Effector CD8-positive, alpha-beta T cell (primary cell): ENCODE measurements at places on chromosomes 3 and 15.

GRCh38 chr3:167318306-167318705 is 61.8 kb downstream of the ZBBX start:
- no peak for DNase-seq

DNA sequence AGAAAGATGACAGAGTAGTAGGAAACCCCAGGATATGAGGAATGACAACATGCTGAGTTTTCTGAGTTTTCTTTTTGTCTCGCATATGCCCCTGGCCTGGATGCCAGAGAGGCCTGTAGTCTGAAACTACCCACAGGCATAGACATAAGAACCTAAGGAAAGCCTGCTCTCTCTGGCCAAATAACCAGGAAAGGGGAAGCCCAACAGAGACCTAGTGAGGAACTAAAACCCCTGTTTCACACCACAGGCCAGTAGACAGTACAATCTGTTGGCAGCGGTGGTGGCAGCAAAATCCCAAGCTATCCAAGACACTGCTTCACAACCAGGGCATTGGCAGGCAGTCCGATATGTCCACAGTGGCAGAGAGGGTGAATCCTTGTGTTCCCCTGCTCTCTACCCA is 55.0 kb upstream of the DCP1A start:
- DNase-seq = no peak

DNA sequence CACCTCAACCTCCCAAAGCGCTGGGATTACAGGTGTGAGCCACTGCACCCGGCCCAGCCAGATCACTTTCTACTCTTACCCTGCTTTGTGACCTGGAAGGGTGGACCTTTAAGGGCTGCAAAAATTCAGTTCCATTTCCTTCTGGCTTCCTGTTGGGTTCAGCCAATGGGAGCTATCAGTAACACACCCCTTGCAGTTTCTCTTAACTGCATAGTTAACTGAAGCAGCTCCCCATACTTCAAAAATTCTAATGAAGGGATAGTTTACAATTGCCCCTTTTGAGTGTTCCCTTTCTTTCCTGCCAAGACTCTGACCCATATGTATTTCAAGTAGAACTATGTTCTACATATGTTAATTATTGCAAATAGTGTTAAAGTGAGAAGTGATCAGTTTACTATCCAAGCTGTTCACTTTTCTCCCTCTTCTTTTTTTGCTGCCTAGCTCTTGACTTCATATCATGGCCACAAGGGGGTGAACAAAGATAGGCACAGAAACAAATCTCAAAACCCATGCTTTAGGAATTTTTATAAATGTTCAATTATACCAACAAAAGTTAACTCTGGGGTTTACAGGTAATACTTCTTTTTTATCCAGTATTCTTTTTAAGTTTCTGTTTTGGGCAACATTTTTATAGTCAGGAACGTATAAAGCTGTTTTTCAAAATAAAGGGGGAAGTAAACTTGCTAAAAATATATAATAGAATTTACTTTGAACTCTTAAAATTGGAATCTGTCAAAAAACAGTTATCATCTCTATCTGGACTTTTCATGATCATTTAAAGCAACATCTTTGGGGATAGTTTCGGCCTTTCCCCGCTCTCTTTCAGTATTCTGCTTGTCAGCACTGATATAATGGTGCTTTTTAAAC is 8.1 kb downstream of the PGBD4 start:
- DNase-seq = no peak

- no peak for DNase-seq
Measured at GRCh38 chr3:33833408-33834095, 35.1 kb downstream of the PDCD6IP start.

DNA sequence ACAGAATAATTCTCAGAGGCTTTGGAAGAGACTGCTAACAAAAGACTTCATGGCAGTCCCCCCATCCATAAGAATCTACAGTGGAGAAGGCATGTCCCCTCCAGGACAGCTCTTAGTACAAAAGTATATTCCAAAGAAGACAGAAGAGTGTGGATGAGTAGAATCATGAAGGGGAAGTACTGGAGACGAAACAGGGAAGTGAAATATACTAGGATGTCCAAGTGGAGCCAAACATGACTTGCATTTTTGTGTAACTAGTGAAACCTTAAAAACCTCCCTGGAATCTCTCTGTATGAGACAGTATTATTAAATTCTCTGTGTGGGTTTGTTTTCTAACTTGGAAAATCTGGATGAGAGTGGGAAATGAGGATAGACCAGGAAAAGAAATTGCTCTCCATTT is 312.4 kb downstream of the RSL24D1 start:
- DNase-seq = no peak

DNA sequence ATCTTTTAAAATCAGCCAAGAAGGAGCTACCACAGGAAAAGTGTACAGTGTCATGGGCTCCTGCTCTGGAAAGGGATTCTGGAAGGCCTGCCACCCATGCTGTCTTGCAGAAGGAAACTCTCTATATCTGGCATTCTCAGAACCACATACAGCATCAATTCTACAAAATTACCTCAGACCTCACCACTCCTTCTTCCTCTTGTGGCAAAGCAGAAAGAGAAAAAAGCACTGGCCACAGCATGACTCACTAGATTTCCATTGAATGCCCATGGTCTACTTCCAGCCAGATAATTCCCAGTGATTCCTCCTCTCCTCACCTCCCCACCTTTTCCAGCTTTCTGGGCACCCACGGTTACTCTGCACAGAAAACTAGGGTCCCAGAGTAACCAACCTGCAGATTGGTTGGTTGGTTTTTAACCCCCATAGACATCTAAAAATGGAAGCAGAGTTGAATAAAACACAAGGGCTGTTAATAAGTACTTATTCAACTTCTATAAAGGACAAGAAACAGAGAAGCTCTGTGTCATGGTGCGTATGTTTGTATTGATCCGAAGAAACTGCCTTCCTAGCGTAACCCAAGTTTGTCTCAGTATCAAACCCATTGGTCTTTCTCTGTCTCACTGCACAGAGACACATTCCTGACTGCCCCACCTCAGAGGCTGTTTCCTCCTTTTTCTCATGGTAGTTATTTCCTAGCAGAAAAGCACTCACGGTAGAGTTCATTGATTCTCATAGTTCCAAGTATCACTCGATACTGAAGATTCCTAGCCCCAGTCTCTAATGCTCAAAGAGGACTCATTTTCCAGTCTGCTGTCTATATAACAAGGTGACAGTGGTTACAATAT is 67.7 kb downstream of the LDHAL6B start:
- no peak for DNase-seq

DNA sequence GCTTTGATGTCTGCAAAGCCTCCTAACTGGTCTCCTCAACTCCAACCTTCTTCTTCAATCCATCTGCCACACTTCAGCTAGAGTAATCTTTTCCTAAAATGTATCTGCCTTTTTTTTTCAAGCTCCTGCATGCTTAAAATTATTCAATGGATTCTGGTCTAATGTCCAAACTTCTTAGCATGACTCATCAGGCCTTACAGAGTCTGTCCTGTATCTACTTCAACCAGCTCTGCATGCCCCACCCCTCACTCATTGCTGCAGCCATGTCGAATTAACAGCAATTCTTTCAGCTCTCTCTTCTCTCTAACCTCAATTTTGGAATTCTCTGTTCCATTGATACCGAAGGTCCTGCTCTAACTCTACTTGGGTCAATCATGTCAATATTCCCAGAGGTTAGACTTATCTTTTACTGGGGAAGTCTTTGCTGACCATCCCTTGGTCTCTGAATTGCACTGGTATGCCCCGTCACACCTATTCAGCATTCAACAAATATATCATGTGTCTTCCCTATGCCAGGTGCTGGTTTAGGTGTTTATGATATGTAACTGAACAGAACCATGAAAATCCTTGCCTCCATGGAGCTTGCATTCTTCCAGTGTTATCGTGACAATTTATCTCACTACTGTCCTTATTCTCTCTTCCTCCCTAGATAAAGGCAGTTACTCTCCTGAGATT is 88.5 kb upstream of the NANOGP8 start:
- DNase-seq = no peak

DNA sequence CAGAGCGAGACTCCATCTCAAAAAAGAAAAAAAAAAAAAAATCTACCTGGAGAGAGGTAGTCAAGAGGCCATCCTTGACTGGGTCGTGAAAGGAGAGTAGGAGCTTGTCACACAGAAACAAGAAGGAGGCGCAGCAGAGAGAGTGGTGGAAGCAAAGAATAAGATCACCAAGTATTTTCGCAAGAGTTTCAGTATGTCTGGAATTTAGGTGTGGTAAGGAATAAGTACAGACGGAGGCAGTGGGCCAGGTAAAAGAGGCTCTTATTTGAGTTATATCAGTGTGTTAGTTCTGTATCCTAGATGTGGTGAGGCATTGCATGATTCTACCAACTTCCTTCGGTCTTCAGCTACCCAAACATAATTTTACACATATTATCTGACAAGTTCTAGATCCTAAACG is 14.6 kb upstream of the ATP10A start:
- DNase-seq = no peak

GRCh38 chr15:91622711-91623342 is 230.7 kb upstream of the SLCO3A1 start:
- DNase-seq = no peak

GRCh38 chr3:95655363-95655986 is 1158.9 kb upstream of the EPHA6 start:
- no peak for DNase-seq

GRCh38 chr3:81545572-81545971 is 215.9 kb downstream of the GBE1 start:
- DNase-seq = no peak

DNA sequence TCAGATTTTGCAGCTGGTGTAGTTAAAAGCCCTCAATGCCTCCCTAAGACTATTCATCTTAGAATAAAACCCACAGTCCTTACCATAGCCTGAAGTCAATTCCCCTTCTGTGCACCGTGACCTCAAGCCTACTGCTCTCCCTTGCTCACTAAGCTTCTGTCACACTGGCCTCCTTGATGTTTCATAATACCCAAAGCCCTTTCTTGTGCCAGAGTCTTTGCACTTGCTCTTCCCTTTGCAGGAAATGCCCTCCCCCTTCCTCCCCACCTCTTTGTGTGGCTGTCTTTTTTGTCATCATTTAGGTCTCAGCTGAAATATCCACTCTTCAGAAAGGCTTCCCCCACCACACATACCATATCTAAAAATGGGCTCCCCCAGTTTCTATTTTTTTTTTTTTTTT is 4.2 kb upstream of the PLEKHO2 start:
- no peak for DNase-seq

GRCh38 chr3:119781330-119782198 is at the start of gene NR1I2:
Gene NR1I2 (plus strand): TSS chr3:119782101.
- no peak for DNase-seq

- no peak for DNase-seq
Measured at GRCh38 chr3:122081543-122082247, 26.5 kb downstream of the CD86 start.

DNA sequence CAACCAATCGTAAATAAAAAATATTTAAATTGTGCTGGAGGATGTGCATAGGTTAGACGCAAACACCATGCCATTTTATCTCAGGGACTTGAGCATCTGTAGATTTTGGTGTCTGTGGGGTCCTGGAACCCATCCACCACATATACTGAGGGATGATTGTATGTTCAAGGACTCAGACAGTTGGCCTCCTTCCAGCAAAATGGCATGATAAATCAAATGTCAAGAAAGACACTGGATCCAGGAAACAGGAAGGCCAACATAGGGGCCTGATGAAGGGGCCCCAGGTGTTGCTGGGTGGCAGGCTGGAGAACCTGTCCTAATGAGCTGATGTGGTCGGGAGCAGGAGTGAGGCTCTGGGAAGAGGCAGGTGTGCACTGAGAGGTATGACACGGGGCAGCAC is 289.5 kb downstream of the GABRG3 start:
- DNase-seq = no peak

DNA sequence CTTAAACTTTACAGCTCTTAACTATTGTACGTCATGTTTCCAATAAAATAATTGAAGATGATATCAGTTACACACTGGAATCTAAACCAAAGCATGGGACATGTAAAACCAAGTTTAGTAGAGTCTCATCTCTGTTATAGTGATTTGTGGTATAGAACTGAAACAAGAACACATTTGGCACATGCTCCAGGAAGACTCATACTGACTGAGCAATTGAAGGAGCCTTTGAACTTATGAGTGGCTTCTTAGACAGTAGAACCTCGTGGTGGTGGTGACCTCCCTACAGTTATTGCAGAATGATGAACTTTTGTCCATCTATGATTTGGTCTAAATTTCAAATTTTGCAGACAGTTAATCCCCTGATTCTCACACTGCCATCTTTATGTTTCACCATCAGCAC is 729.7 kb downstream of the ROBO1 start:
- DNase-seq = no peak

DNA sequence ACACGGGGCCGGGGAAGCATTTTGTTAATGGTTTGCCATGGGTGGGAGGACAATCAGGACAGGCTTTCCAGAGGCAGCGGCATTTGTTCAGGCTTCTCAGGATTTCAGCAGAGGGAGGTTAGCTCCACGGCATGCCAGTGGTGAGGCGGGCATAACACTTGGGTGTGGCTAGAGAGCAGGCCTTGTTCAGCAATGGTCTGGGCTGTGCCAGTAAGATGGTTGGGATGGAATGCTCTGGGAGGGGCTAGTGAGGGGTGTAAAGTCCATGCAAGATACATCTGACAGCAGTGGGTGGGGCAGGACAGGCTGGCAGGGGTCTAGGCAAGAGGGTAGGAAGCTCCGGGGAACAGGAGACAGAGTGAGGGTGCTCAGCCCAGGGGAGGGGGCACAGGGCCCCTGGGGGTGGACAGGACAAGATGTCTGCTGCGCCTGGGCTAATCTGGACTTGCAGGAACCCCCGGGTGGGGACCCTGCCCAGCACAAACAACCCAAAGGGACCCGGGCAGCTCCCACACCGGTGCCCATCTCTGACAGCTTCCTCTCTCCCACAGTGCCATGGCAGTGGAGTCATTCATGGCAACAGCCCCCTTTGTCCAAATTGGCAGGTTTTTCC is 8.4 kb downstream of the TMEM43 start:
- no peak for DNase-seq

- no peak for DNase-seq
Measured at GRCh38 chr15:68583936-68584755, 5.4 kb downstream of the CORO2B start.

DNA sequence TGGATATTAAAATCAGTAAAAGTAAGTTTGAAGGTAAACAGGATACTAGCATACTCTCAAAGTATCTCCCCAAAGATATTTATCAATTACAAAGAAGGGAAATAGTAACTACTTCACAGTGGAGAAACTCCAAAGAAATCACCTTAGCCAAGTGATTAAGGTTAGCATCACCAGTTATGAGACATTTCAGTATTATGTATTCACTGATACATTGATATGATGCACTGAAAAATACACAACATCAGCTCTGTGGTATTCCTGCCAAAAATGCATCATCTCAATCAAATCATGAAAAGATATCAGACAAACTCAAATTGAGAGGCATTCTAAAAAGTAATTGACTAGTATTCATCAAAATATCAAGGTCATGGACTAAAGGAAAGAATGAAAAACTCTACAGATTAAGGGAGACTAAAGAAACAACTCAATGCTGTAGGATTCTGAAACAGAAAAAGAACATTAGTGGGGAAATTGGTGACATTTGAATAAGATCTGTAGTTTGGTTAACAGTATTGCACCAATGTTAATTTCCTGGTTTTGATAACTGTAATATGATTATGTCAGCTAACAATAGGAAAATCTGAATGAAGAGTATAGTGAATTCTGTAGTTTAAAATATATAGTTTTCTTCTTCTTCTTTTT is 215.4 kb downstream of the UACA start:
- no peak for DNase-seq

- DNase-seq = no peak
Measured at GRCh38 chr3:188197388-188197847, 43.5 kb downstream of the LPP start.
